ENCODE measurements at places on chromosomes 13 and 19. TPM values are rescaled to one million over a fixed set of nuclear protein-coding genes. Genes with fewer than 3 reads are reported as not detected.

DNA sequence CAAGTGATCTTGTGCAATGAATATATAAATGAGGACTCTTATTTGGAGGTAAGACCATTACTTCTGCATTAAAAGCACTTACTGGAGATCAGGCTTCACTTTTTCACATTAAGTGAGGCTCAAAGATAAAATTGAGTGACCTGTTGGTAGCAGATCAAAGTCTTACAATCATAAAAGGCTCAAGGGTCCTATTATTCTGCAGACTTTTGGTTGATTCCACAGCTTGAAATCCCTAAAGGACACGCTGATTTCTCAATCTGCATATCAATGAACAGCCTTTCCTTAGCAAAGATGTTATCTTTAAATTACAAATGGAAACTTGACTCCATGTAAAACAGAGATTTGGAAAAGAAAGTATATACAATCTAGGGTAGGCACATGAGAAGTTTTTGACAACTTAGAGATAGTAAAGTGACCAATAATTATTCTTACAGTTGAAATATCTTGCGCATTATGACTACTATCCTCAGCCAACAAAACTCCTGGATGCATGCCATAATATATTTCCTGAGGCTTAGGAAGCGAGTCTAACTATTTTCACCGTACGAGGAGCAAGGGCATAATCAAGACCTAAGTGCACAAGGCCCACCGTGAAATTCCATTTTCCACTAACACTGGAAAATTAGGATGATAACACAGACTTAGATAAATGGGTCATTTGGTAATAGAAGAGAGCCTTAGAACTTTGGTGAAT, 640.7 kb downstream of the LIG4 start:
- no peak for DNase-seq

DNA sequence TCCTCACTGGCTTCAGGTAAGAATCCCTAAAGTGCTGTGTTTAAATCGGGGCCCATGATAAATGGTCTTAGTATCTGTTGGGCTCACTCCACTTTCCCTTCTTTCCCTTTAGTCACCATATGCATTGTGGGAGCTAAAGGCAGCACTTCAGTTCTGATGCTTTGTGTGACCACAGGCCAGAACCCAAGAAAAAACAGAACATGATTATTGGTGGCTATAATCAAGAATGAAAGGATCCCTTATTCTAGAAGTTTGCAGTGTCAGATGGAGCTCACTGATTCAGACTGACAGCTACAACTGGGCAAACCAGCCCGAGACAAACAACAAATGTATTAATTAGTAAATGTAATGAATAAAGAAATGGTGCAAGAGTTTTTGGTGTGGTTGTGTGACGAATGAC, 57.3 kb upstream of the POMP start:
- DNase-seq: no peak

GRCh38 chr19:4500841-4501591, 17.3 kb downstream of the PLIN4 start:
- no peak for DNase-seq

DNA sequence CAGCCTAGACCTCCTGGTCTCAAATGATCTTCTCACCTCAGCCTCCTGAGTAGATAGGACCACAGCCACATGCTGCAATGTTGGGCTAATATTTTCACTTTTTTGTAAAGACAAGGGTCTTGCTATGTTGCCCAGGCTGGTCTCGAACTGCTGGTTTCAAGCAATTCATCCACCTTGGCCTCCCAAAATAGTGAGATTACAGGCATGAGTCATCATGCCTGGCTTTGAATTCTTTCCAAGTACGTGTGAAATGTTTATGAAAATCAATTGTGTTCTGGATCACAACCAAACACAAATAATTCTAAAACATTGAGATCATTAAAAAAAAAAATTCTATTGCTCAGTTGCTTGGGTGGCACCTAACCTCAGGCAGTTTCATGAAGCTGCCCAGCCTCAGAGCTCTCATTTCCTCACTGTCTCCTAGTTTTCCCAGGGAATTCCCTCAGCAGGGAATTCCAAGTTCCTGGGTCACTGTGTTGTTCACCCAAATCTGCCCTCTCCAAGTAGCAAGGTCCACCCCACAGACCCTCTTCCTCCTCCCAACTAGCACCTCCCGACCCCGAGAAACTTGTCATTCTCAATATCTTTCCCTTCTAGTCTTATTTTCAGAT, 44.8 kb downstream of the ING1 start:
- DNase-seq: no peak

DNA sequence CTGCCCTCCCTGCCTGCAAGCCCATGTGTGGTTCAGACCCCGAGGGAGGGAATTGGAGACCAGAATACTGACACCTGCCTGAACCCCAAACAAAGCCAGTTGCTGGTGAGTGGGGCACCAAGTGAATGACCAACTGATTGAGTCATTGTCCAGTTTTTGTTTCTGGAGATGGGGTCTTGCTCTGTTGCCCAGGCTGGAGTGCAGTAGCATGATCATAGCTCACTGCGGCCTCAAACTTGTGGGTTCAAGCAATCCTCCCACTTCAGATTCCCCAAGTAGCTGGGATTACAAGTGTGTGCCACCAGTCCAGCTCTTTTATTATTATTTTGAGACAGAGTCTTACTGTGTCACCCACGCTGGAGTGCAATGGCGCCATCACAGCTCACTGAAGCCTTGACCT, 4.0 kb downstream of the CCL25 start:
- DNase-seq: no peak

DNA sequence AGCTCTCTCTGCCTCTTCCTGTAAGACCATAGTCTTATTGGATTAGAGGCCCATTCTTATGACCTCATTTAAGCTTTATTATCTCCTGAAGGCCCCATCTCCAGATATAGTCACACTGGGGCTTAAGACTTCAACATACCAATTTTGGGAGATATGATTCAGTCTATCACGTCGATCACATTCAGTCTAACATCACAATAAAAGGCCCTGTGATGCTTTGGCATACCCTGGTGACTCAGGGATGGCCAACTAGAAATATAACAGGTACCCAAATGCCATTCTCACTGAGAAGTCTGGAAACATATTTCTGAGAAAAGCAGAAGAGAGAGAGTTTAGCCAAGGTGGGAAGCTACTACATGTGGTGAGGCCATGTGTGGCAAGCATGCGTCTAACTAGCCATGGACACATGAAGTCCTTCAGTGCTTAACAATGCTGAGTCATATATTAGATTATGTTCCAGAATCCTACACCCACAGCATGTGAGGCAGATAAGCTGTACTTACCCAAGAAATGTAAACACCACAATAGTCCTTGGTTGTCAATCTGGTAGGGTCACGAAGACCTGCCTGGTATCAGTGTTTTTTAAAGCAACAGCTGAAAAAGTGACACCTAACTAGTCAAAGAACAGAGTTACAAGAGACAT, 485.1 kb downstream of the FOXO1 start:
- DNase-seq: no peak

- DNase-seq: no peak
These were observed 13.4 kb downstream of the THOP1 start for GRCh38 chr19:2798733-2799132.

The AKAP8L gene
- 228 TPM for total RNA-seq

The VSTM2B gene
- total RNA-seq: not detected

The GGN gene
- 2.8 TPM for total RNA-seq

The KCNJ14 gene
- 2.0 TPM for total RNA-seq

The MBD3L5 gene
- total RNA-seq: not detected

Measured in progenitor cell of endocrine pancreas (in vitro differentiated cells).